Calu3 (cell line): ENCODE measurements at places on chromosomes 5 and 9.

DNA sequence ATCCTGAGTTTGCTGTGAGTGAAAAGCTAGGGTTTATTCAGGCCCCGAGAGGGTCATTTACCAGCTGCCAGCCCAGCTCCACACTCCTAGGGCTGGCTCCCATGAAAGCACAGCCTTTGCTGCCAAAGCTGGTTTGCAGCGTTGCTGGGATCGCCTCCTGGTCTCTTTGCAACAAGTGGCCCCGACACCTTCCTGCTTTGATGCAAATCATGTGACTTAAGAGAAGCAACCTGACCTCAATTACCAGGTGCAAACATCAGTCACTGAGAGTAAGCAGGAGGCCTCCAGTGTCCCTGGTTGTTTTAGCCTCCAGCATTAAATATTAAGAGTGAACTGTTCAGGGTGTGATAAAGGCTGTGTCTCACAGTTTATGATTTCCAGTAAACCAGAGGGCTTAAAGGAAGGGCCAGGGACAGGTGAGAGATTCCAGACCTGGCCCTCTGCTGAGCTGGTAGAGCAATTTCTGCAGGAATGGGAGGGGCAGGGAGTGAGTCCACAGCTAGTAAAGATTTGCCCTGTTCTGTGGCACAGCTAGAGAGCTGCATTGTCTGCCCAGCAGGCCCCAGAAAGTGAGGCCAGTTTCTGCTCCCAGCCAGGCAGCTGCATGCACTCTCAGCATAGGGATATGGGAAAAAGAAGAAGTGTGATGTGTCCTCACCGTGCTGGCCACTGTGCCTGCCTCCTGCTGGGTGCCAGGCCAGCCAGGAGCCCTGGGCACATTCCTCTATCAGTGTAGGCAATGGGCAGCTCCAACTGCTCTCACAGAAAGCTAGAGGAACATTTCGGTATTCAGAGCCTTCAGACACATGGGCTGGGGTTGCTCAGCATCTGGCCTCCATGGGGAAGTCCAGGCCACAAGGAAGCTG lies 58.0 kb downstream of the SLC22A5 start:
- H3K4me3 ChIP-seq = no peak overlapping the region
- H3K4me1 ChIP-seq = peaks cover 64% of the 10 kb centered on the region
- DNase-seq = peak; percentile 46
- H3K36me3 ChIP-seq = no peaks in the 10 kb centered on the region
- H3K27me3 ChIP-seq = no peaks in the 10 kb centered on the region

GRCh38 chr9:129171993-129172751 lies 5.9 kb downstream of the IER5L start:
- peaks cover 23% of the 10 kb centered on the region for H3K4me1 ChIP-seq
- H3K36me3 ChIP-seq = peaks cover 48% of the 10 kb centered on the region
- H3K4me3 ChIP-seq = no peak overlapping the region
- no peak overlapping the region for H3K27ac ChIP-seq

GRCh38 chr9:121731919-121732318 lies 80.5 kb downstream of the DAB2IP start:
- H3K4me3 ChIP-seq = no peak overlapping the region
- peaks cover 33% of the 10 kb centered on the region for H3K4me1 ChIP-seq
- H3K27ac ChIP-seq = no peak overlapping the region
- peaks cover 19% of the 10 kb centered on the region for H3K36me3 ChIP-seq
- DNase-seq = no peak

DNA sequence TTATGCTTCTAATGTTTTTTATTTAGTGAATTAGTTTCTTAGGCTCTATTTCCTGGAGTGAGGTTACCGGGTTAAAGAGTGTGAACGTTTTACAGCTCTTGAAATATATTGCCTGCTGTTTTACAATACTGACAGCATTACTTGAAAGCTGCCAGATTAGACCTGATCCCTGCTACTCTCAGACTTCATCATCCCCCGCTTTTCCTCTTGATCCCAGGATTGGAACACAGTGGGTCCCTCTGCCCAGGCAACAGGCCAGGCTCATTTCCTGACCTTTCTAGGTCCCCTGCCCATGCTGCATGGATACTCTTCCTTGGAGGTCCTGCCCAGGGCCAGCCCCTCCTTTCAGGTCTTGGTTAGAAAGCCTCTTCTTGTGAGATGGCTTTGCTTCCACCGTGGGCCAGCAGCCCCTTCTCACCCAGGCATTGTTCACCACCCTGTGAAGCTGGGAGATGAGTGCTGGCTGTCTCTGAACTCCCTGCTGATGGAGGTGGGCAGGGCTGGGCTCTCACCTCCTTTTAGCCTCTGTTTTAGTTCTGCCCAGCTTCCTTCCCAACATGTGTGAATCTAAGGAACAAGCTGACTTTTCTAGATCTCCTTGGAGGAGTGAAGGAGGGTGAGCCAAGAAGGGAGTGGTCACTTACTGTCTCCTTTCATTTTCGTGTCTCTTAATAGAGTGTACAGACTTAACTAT lies 15.5 kb upstream of the FAM120AOS start:
- H3K27me3 ChIP-seq = no peaks in the 10 kb centered on the region
- peak overlapping the region; percentile 85 for H3K27ac ChIP-seq
- H3K4me1 ChIP-seq = peaks cover 52% of the 10 kb centered on the region
- DNase-seq = no peak
- peaks cover 18% of the 10 kb centered on the region for H3K36me3 ChIP-seq

- no peaks in the 10 kb centered on the region for H3K36me3 ChIP-seq
- no peaks in the 10 kb centered on the region for H3K27me3 ChIP-seq
- no peak for DNase-seq
Measured at GRCh38 chr9:8437876-8438275, 638.3 kb upstream of the DMAC1 start.

- peaks cover 16% of the 10 kb centered on the region for H3K36me3 ChIP-seq
- peaks cover 51% of the 10 kb centered on the region for H3K4me1 ChIP-seq
- no peak within 1 kb of the TSS for H3K27ac ChIP-seq
- DNase-seq = peak; percentile 72
Measured at GRCh38 chr5:136028782-136029742, at the start of gene TGFBI. Gene TGFBI, plus strand, starts transcription at chr5:136028988. Its CDS starts 68 bp downstream, at chr5:136029056.

DNA sequence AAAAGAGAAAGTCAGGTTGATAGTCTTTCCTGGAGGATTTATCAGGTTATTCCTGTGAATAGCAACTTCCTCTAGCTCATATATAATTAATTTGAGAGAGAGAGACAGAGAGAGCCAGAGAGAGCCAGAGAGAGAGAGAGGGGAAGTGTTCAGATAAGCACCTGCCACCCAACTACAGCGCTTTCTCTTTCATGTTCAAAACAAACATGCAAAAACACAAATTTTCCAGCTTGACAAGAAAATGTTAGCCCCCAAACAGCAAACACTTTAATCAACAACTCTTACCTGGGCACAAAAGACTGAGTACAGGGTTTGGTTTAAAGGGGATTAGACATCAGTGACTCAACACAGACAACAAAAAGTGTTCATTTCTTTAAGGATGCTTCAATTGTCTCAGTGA lies 61.7 kb upstream of the PLPP6 start:
- H3K27me3 ChIP-seq = no peaks in the 10 kb centered on the region
- H3K4me1 ChIP-seq = no peaks in the 10 kb centered on the region

- H3K4me1 ChIP-seq = no peaks in the 10 kb centered on the region
- H3K27me3 ChIP-seq = no peaks in the 10 kb centered on the region
- no peaks in the 10 kb centered on the region for H3K36me3 ChIP-seq
- DNase-seq = no peak
Measured at GRCh38 chr9:87836951-87837705, 45.5 kb upstream of the SPATA31E1 start.

- peaks cover 7% of the 10 kb centered on the region for H3K36me3 ChIP-seq
- no peaks in the 10 kb centered on the region for H3K27me3 ChIP-seq
- DNase-seq = peak; percentile 11
- H3K4me1 ChIP-seq = peaks cover 14% of the 10 kb centered on the region
- peak overlapping the region; percentile 9 for H3K4me3 ChIP-seq
Measured at GRCh38 chr9:124665391-124666058, 105.6 kb downstream of the NR6A1 start.

- no peak overlapping the region for H3K4me3 ChIP-seq
- H3K27me3 ChIP-seq = no peaks in the 10 kb centered on the region
- no peaks in the 10 kb centered on the region for H3K36me3 ChIP-seq
Measured at GRCh38 chr9:13915591-13916301, 398.2 kb downstream of the NFIB start.
